ENCODE measurements at places on chromosomes 7 and 10.

DNA sequence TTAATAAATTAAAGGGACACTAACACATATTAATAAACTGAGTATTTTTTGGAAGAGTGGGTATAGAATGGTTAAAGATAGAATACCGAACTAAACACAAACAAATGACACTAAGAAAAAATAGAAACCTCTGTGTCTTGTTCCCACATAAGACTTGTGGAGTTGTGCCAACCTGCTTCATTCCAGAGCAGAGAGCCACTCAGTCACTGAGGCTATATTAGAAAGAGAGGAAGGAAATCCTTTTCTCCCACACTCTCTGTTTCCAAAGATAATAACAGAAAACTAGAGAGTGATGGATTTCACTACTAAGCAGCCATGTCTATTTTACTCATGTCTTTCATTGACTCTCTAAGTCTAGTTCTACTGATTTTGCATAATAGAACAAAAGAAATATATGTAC is 26.0 kb downstream of the CTNNA3 start:
- no peak for DNase-seq

DNA sequence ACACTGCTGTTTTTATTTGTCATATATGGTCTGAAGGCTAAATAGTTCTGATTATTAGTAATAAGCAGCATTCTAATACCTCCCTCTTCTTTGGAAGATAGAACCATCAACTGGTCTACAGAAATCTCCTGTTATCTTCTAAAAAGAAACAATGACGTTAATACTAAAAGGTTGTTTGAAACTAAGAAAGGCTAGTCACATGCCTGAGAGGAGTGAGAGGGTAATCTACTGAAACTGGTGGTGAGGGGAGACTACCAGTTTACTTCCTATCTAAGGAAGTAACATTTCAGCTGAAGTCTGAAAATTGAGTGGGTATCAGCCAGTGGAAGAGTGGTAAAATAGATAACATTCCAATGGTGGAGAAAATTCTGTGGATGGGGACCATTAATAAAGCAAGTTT is 48.4 kb downstream of the FGFBP3 start:
- no peak for DNase-seq

DNA sequence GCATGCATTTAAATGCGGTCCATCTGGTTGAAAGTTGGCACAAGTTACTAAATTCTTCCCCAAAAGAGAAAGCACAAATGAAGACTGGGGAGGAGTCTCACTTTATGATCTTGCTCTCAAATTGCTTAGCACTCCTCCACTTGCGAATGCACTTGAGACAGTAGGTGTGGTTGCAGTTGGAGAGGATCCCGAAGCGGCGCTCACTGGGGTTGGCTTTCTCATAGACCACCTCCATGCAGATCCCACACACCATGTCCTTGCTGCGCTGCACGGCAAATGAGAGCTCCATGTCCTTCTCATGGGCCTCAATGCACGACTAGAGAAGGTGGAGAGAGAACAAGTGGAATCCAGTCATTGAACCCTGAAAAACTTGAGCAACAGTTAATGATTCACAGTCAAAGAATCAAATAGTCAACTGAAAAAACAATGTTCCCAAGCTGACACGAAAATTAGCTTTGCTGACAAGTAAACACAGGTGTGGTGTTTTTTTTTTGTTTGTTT is 22.7 kb downstream of the MKRN1 start:
- DNase-seq: no peak

- DNase-seq: no peak
Measured at GRCh38 chr10:128686630-128687278, 560.5 kb upstream of the MKI67 start.

DNA sequence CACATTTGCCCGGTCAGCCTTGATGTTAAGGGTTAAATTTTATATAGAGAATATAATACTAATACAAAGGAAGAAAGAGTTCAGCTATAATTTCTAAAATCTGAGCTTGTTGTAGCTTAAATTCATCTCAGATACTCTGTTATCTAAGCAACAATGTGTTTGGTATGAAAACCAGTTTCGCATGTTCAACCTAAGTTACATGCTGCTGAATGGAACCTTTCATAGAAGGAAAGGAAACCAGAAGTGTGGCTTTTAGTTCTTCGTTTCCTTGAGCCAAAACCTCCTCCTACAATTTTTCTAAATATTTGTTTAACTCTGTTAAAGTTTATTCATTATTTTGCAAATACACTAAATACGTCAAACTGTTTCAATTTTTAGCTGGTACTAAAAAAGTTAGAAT is 18.5 kb downstream of the AGR2 start:
- no peak for DNase-seq

GRCh38 chr7:1434165-1434718 is 25.0 kb downstream of the MICALL2 start:
- no peak for DNase-seq

DNA sequence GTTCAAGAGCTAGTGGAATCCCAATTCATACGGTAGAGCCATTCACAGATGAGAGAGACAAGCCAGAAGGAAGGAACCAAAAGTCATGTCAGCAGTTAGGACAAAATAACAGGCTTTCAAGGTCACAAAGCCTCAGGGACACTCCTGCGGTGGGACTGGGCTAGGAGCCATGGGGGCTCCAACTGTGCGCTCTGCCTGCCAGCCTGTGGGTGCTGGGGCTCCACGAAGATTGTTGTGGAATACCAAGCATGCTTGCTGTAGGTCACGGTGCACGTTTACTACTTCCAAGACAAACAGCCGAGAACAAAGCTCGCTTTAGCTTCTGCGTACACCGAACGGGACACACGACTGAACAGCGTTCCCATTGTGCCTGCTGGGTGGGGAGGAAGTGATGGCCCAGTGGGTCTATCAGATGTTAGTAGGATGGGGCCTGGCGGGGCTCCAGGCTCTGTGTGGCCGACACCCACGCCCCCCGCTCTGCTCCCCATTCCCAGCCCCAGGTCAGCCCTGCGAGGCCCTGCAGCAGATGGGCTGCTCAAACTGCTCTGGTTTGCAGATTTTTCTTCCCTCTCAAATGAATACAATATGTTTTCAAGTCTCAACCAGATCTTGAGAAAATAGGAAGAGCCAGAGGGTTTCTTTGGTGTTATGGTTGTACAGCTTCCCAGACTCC is 158.9 kb downstream of the EGFR start:
- no peak for DNase-seq

DNA sequence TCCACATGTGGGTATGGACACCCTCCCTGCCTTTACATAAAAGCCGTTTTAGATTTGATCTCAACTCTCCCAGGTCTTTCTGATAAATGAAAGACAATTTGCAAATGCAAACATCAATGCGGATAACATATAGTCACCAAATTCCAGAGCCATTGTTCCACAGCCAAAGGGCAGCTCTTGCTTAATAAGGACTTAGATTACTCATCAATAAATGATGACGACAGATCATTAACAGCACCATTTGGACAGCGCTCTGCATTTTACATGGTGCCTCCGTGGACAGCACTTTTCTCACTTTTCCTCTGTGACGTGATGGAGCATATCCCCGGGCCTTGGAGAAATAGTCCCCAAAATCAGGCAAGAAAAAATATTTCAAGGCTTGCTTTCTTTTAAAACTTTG is 370.3 kb upstream of the CELF2 start:
- no peak for DNase-seq

GRCh38 chr7:2379821-2380450 is 23.5 kb upstream of the CHST12 start:
- no peak for DNase-seq

DNA sequence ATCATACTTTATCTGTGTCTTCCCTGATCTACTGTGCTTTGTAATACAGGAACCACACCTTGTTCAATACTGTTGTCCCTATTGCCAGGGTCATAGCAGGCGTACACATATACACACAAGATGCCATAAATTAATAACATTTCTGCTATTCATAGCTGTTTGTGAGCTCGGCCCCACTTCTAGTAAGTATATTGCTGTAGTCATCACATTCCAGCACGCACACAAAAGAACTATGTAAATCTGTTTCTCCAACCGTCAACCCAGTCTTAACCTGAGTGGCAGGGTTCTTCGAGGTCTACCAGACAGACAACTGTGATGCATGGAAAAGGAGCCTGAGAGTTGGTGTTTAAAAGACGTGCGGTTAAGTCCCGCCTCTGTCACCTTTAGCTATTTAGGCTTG is 5.7 kb upstream of the CACNB2 start:
- no peak for DNase-seq

DNA sequence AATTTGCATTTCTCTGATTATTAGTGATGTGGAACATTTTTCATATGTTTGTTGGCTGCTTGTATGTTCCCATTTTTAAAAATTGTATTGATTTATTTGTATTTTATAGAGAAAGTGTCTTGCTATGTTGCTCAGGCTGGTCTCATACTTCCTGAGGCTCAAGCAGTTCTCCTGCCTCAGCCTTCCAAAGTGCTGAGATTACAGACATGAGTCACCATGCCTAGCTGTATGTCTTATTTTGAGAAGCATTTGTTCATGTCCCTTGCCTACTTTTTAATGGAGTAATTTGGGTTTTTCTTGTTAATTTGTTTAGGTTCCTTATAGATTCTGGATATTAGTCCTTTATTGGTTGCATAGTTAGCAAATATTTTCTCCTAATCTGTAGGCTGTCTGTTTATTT is 214.2 kb upstream of the KAT6B start:
- no peak for DNase-seq

DNA sequence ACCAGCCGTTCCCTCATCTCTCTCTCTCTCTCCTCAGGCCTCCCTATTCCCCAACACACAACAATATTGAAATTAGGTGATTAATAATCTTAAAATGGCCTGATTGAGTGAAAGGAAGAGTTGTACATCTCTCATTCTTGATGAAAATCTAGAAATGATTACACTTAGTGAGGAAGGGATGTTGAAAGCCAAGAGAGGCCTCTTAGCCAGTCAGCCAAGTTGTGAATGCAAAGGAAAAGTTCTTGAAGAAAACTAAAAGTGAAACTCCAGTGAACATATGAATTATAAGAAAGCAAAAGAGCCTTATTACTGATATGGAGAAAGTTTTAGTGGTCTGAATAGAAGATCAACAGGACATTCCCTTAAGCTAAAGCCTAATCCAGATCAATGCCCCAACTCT is 695.1 kb downstream of the GRID1 start:
- DNase-seq: no peak
